PC-3 (cell line): ENCODE measurements at places on chromosomes 1 and 21.

GRCh38 chr1:44707112-44707881 lies 23.7 kb downstream of the RNU5D-1 start:
- peak; percentile 96 for DNase-seq

DNA sequence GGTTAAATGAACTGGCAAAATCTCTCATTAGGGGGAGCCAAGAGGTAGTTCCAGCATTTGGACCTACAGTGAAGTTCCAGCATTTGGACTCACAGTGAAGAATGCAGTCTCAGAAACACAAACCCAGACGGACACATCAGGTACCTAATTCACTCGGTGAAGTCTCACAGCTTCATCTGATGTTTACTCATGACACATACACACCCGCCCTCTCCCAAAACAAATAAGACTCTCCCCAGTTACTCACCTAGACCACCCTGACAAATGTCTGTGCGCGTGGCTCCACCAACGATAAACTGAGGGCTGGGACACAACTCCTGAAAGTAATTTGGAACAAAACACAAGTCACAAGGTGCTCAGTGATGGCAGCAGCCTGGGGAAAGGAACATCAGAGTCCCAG lies 11.4 kb downstream of the CAPN8 start:
- peak; percentile 85 for DNase-seq

- peak; percentile 51 for DNase-seq
Observed at GRCh38 chr21:44875316-44875700, 1.8 kb upstream of the PTTG1IP start.

DNA sequence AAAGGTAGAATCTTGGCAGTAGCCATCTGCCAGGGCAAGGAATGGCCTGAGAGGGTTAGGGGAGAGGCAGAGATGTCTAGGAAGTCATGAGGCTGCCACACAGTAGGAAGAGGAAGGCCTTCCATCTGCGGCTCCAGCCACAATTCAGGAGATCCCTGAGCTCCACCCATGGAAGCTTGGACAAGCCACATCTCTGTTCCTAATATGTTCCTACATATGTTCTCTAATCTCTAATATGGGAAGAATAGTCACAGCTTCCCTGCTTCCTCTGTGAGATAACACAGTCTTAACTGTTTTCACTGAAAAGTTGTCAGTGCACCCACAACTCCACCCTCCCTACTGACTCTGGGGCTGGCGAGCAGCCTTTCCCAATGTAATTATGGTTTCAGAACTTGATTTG lies 109.5 kb downstream of the CDC7 start:
- DNase-seq, result no peak

DNA sequence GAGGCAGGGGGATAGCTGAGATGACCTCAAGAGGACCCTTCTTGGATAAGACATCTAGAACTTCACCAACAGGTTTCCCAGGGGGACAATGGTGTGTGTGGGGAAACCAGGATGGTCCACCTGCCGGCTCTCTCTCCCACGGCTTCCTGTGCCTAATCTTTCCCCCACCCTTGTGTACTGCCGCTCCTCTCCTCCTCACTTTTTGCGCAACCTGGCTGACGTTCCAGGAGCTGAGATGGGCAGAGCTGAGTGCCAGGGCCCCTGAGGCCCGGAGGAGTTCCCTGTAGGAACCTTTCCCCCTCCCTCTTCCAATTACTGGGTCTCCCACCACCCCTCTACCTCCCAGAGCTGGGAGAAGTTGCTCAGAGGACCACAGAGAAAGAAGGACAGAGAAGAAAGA lies 6.9 kb downstream of the SLC26A9 start:
- no peak for DNase-seq

- DNase-seq, result no peak
Observed at GRCh38 chr1:33365560-33365997, 44.7 kb upstream of the A3GALT2 start.

DNA sequence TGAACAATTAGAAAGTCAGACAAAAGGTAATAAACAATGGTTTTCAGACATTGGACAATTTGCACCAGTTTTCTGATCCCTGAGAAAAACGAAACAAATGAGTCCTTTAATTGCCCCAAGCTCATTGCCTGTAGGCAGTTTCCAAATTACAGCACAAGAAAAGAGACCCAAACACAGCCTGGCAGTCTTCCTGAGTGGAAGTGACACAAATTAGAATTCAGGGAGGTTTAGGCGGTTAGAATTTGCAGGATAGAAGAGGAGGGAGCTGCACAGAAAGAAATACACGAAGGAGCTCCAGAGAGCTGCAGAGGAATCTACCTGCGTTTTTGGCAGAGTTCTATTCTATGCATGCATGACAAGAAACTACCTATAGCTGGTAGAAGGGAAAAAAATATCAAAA lies 115.7 kb downstream of the PIGK start:
- no peak for DNase-seq

- peak; percentile 92 for DNase-seq
Observed at GRCh38 chr1:24374891-24375786, 38.4 kb downstream of the STPG1 start.

DNA sequence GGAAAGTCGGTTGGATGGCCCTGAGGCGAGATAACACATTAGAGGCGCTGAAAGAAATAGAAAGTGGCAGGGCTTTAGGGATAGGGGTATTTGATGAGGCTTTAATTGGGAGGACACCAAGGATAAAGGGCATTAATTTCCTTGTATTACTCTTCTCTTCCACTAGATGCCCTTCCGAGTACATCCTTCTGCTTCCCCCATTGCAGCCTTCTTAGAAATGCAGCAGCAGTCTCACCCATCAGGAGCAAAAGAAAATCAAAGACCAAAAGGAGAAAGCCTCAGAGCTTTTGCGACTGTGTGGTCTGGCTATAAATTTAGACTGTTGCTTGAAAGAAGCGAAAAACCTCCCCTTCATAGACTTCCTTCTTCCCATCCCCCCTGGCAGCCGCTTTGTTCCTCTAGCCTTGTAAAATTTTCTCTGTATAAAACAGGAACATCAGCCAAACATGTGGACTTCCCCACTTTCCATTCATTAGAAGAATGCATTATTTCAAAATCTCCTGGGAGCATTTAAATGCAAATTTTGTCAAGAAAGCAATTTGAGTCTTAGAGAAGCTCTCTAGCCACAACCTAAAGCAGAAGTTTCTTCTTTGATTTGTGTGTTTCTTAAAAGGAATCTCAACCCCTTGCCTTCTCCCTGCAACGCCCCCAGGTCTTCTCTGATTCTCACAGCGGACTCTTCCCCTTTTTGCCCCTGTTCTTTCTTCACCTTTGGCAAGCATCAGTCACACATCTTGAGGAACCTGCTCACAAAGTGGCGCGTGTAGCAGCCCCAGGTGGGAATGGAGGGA lies 76.6 kb downstream of the NDUFS5 start:
- DNase-seq, result peak; percentile 75

DNA sequence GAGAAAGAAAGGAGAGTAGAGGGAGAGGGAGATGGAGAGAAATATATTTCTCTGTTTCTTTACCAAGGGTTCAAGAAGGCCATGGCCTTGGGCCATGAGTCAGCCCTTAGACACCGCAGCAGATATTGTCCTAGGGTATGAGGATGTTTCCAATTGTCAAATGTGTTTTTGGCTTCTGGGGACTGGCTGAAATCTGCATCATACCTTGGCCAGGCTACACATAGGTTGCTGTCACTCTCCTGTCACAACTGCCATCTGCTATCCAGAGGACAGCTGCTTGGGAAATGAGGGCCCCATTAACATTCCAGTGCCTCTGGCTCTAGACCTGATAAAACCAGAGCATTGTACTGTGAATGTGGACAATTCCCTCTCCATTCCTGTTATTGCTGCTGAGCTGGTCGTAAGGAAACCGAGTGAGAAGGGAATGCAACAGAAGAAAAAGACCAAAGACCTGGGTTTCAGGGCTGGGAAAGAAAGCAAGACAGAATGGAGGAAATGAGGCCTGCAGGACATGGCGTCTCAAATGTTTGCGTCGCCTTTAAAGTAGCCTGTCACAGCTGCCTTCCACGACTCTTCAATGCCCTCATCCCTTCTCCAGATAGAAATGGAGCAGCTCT lies 8.8 kb upstream of the PIGC start:
- DNase-seq, result peak; percentile 53

GRCh38 chr1:191508239-191508638 lies 650.0 kb upstream of the RGS18 start:
- DNase-seq, result no peak

DNA sequence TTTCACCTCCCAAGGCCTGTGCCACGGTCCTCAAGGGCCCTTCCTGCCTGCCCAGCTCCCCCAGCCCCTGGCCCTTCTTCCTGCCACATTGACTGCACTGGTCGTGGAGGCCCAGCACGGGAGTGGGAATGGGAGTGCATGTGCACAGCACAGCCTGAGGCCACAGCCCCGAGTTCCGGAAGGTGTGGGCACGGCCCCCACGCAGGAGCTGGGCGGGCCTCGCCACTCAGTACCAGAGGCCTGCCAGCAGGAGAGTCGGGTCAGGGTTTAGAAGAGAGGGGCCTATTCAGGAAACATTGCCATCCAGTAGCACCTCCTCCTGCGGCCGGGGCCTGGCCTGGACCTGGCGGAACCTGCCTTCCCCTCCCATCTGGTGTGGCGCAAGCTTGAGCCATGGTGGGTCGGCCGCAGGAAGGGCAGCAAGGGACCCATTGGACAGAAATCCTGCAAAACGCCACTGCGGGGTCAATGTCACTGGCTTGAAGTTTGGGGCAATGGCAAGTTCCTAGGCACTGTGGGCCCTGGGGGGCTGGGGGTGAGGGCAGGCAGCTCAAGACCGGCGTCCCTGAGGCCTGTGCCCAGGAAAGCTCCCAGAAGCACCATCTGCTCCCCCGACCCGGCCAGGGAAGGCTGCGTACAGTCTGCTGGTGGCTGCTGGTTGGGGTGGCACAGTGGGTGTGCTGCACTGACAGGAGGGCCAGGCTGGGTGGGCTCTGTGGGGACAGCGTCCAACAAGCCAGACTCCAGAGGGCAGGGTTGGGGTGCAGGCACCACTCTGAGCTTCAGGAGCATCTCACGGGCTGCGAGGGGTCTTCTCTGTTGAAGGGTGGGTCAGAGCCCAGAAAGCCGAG lies 1.8 kb upstream of the TMEM52 start:
- no peak for DNase-seq

GRCh38 chr1:78303620-78304019 lies 187.2 kb upstream of the PTGFR start:
- DNase-seq, result peak; percentile 96

DNA sequence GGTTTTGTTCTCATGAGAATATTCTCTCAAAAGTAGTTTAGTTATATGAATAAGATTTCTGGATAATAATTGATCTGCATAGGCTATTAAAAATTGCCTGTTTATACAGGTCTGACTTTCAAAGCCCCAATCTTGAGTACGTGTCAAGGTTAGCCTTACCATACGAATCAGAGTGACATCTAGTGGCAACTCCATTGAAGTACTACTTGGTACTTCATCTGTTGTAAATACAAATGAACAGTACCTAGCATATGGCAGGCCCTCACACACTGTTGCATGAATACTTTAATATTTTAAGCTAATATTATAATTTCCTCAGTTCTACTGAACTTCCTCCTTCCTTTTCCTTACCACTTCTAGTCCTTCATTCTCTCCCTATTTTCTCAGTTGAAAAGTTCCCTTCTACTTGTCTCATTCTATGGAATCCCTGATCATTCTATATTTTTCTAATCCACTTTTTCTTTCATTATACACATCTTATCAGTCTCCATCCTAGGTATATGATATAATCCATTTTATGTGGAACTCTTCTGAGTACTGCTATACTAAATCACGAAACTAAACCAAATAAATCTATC lies 101.2 kb downstream of the AKT3 start:
- peak; percentile 90 for DNase-seq

DNA sequence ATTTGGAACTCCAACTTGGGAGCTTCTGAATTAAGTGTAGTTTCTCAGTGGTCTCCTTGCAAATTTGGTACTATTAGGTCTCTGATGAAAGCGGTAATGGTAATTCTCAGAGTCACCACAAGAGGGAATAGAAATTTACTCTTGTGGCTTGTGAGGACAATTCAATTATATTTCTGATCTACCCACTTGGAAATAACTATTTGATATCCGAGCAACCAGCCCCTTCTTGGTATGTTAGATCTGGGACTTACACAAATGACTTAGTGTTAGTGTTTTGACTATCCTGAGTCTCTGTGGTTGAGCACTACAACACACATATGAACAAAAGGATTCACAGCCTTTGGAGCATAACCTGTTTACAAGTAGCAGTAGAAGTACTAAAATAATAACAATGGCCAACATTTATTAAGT lies 68.1 kb downstream of the RPS6KA1 start:
- DNase-seq, result peak; percentile 81

- peak; percentile 96 for DNase-seq
Observed at GRCh38 chr1:23452011-23452411, 27.5 kb upstream of the TCEA3 start.

- DNase-seq, result no peak
Observed at GRCh38 chr21:17889171-17889570, 70.0 kb upstream of the C21orf91 start.

- no peak for DNase-seq
Observed at GRCh38 chr21:43602266-43603232, 56.7 kb downstream of the HSF2BP start.

GRCh38 chr1:170685166-170685565 lies 21.2 kb downstream of the PRRX1 start:
- DNase-seq, result no peak

DNA sequence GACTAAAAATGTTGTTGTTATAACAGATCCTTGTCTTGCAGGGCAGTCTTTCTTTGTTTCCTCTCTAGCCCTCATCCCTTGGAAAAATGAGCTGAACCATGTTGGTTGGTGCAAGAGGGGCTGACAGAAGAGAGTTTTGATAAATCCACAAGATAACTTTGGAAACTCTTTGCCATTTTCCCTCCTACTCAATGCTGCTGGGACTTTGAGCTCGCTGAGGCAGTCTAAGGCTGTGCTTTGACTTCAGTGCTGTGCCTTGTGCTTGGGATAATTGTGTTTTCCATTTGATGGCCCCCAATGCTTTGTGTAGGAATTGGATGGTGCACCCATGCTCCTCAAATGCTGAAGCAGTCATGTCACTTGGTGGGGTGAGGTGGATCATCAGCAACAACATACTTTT lies 31.7 kb downstream of the ST6GALNAC3 start:
- no peak for DNase-seq

DNA sequence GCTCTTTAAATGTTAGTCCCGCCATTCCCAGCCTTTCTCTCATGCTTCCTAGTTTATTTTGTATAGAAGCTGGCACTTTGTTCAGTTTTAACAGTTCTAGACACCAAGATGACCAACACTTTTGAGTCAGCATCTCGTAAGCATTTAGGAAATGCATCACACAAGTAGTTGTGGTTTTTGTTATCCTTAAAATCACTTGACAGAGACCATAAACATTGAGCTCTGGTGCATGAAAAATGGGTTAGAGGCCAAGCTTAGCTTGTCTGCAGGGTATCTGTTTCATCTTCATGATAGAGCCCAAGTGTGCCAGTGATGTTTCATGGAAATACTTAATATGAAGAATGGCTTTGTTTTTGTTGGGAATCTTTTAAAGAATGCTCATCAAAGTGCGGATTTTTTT lies 159.7 kb downstream of the DISP1 start:
- peak; percentile 91 for DNase-seq

- no peak for DNase-seq
Observed at GRCh38 chr1:178953538-178954324, 72.0 kb upstream of the FAM20B start.

GRCh38 chr21:44375761-44376241 lies 22.4 kb downstream of the TRPM2 start:
- DNase-seq, result no peak
